ENCODE measurements at places on chromosomes 16 and 17.

- no peak for DNase-seq
Measured at GRCh38 chr16:9612267-9612666, 520.8 kb downstream of the HAPSTR1 start.

- no peak for DNase-seq
Measured at GRCh38 chr16:80265624-80266306, 275.0 kb upstream of the DYNLRB2 start.

GRCh38 chr16:3465911-3466584, 22.6 kb downstream of the NAA60 start:
- DNase-seq: no peak

DNA sequence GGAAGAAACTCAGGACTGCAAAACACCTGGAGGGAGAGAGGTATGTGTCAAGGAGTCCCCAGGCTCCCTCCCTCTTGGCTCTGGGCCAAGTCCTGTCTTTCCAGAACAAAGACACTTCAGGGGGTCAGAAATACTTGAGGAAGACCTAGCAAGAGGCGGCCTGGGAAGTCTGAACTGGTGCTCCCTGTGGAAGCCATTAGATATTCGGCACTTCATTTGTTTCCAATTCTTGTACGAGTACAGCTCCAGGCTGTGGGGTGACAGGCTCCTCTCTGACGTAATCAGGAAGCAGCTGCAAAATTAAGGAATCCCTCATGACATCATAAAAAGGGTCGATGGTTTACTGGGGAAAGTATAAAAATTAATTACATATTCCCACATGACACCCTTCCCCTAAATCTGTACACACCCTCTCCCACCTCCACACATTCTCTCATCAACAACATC, 108.7 kb downstream of the SMG6 start:
- no peak for DNase-seq

DNA sequence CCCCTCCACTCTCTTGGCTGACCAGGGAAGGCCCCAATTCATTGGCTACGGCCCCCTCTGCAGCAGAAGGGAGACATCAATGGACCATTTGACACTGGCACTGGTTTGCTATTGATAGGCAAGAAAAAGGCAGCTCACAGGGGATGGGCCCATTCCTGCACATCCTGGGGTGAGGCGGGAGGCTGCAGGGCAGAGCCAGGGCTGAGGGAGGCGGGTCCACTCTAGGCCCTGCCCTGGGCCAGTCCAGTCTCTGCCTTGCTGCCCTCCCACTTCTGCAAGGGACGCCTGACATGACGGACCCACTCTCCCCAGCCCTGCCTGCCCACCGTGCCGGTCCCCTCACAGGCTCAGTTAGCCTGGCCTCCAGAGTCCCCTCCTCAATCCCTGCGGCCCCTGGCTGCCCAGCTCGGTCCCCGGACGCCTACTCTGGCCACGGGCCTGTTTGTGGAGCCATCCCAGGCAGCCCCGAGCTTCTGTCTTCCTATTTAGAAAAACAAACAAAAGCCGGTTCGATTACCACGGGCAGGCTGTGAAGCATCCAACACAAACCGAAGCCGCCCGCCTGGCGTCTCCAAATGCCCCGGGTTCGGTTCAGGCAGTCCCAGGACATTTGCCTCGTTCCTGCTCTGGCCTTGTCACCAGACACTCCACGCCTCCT, 160.7 kb downstream of the IRX5 start:
- no peak for DNase-seq

DNA sequence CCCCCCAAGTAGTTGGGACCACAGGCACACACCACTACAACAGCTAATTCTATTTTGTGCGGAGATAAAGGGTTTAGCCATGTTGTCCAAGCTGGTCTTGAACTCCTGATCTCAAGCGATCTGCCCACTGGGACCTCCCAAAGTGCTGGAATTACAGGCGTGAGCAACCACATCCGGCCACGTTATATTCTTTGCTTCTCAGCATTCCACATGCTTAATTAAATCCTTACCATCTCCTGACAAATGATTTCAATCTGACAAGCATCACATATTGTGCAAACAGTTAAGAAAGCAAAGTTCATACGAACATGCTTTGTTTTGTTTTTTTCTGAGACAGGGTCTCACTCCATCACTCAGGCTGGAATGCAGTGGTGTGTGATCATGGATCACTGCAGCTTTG, 18.2 kb downstream of the HIGD1B start:
- DNase-seq: no peak

GRCh38 chr16:73287859-73288405, 240.0 kb upstream of the ZFHX3 start:
- no peak for DNase-seq

DNA sequence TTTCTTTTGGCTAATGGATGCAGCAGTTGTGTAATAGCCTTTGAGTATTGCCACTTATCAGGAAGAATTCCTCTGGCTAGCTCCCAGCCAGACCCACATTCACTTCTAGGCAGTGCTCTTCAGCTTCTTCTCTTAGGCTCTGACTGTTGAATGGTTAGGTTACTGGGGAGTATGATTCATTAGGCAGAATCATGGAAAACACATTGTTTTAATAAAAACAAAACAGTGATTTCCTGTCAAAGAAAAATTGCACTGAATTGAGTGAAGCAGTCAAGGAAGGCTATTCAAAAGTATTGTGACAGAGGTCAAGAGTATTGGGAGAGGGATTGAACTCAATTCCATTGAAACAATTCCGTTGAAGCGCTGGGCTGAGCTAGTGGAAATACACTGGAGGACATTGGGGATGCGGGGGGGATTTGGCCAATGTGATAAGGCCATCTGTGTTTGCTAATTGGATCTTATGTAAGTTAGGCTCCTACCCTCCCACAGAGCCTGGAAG, 68.0 kb downstream of the CNTNAP4 start:
- no peak for DNase-seq

DNA sequence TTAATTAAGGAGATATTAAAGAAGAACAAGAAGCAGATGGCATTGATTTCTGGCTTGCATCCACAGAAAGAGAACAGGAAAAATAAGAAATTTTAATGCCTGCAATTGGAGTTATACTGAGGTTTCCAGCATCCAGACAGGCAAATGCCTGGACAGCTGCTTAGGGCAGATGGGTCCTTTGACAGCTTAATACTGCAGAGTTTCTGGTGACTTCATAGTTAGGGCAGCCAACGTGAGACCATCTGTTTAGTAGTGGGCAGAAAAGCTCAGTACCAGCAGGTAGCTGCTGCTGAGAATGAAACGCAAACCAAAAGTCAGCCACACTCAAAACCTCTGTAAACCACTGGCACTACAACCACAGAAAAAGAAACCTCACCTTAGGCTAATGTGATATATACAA, 109.8 kb downstream of the CDK5R1 start:
- DNase-seq: no peak

Measured in activated T-cell treated with anti-CD3 and anti-CD28 coated beads for 48 hours (primary cell).